Calu3 (cell line): ENCODE measurements at places on chromosomes 6 and 20.

DNA sequence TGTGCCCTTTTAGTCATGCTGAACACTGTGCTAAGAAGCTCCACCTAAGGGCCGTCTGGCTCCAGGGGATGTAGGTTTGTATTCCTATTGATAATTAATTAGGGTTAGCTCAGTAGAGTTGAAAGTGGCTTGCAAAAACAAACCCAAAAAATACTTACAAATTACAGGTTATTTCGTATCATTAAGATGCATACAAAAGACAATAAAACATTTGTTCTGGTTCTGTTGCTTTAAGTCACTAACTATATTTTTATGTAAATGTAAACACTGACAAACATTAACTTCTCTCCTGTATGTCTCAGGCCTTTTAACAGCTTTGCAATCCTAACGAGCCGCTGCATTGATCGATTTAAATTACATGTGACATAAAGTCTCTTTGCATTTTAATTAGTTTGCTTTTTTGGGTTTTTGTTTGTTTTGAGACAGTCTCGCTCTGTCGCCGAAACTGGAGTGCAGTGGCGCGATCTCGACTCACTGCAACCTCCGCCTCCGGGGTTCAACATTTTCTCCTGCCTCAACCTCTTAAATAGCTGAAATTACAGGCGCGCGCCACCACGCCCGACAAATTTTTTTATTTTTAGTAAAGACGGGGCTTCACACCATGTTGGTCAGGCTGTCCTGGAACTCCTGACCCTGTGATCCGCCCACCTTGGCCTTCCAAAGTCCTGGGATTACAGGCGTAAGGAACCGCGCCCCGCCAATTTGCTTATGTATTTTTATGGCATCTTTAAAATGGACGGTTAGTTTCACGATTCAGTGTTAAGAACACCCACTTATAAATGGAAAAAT is 110.9 kb downstream of the HFE start:
- DNase-seq, result no peak
- peak overlapping the region; percentile 95 for H3K27ac ChIP-seq
- H3K4me3 ChIP-seq, result peak overlapping the region; percentile 90

DNA sequence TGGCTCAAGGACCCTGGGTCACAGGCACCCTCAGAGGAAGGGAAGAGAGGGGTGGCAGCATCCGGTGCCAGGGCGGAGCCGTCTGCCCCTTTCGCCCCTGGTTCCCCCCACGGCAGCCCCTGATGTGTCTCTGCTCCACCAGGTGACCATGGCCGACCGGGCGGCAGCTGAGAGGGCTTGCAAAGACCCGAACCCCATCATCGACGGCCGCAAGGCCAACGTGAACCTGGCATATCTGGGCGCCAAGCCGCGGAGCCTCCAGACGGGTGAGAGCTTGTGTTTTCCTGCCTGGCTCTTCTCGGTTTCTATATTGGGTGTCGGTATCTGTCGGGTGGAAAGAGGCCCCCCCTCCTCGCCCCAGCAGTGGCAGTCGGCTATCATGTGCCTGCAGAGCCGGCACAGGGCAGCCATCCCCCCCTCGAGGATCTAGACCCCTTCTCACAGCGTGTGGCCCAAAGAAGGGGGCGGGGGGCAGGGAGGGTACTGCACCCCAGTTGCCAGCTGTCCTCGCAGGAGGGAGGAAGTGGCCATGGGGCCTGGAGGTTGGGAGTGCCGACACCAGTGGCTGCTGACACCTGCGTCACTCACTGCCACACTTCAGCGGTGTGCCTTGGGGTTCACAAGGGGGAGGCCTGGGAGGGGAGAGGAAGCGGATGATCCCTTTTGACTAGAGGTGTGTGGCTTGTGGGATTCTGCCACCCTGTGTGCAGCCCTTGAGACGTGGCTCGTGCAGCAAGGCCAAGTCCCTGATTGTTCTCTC is 1.5 kb downstream of the RBM38 start:
- peak overlapping the region; percentile 67 for H3K4me3 ChIP-seq
- no peaks in the 10 kb centered on the region for H3K27me3 ChIP-seq
- H3K36me3 ChIP-seq, result peaks cover 55% of the 10 kb centered on the region
- no peaks in the 10 kb centered on the region for H3K4me1 ChIP-seq

DNA sequence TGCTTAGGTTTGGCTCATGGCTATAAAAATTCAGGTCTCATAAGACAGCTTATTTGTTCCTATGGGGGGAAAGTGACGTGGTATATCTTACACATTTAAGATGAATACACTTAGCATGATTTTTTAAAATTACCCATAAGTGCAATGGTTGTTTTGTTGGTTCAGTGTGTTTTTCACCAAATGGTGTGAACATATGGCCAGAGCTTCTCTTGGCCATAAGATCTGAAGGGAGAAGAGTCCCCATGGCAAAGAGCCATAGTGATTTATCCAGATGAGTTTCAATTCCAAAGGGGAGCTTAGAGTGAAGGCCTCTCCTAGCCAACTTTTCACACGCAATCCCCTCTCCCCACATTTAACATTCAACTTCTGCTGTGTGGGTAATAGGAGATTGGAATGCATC is 107.6 kb downstream of the TMEM242 start:
- H3K27me3 ChIP-seq, result no peaks in the 10 kb centered on the region
- no peak overlapping the region for H3K27ac ChIP-seq
- no peaks in the 10 kb centered on the region for H3K36me3 ChIP-seq
- no peaks in the 10 kb centered on the region for H3K4me1 ChIP-seq

- H3K27ac ChIP-seq, result no peak overlapping the region
- no peak for DNase-seq
- no peak overlapping the region for H3K4me3 ChIP-seq
- no peaks in the 10 kb centered on the region for H3K36me3 ChIP-seq
Observed at GRCh38 chr6:8041913-8042583, 22.1 kb downstream of the BLOC1S5 start.

GRCh38 chr6:121399966-121400365 is 35.5 kb upstream of the GJA1 start:
- H3K36me3 ChIP-seq, result no peaks in the 10 kb centered on the region
- no peaks in the 10 kb centered on the region for H3K4me1 ChIP-seq

GRCh38 chr6:135880066-135880972 is 28.8 kb downstream of the PDE7B start:
- H3K36me3 ChIP-seq, result no peaks in the 10 kb centered on the region
- no peak overlapping the region for H3K27ac ChIP-seq
- H3K4me3 ChIP-seq, result no peak overlapping the region
- no peaks in the 10 kb centered on the region for H3K27me3 ChIP-seq
- DNase-seq, result no peak
- H3K4me1 ChIP-seq, result peaks cover 8% of the 10 kb centered on the region

- no peaks in the 10 kb centered on the region for H3K36me3 ChIP-seq
- DNase-seq, result peak; percentile 45
- H3K27ac ChIP-seq, result peak overlapping the region; percentile 4
- H3K27me3 ChIP-seq, result no peaks in the 10 kb centered on the region
Observed at GRCh38 chr6:19811397-19812079, 25.6 kb upstream of the ID4 start.

GRCh38 chr6:63926258-63926780 is 290.7 kb downstream of the PHF3 start:
- no peaks in the 10 kb centered on the region for H3K36me3 ChIP-seq
- no peak overlapping the region for H3K27ac ChIP-seq
- no peaks in the 10 kb centered on the region for H3K4me1 ChIP-seq
- no peak for DNase-seq

DNA sequence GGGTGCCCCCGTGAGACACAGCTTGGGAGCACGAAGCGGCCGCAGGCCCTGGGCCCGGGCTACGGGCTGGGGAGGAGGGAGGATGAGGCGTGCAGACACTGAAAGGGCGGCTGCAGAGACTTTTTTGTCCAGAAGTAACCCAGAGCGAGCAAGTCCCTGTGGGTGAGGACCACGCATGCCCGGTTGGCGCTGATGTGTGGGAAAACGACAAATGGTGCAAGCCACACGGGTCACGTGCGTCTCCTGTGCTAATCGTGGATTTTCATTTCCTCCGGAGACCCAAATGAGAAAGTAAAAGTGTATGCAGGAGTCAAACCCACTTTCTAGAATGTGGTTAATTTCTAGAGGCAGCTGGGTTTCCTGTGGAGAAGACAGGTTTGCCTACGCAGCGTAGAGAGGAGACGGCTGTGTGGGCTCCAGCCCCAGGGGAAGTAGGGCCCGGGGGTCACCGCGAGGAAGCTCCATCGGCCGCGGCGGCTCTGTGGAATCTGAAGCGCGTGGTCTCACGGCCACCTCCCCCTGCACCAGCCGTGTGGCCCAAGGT is 19.0 kb downstream of the DLL1 start:
- no peaks in the 10 kb centered on the region for H3K4me1 ChIP-seq
- no peaks in the 10 kb centered on the region for H3K36me3 ChIP-seq
- DNase-seq, result no peak
- H3K27me3 ChIP-seq, result peaks cover 51% of the 10 kb centered on the region
- H3K4me3 ChIP-seq, result no peak overlapping the region

DNA sequence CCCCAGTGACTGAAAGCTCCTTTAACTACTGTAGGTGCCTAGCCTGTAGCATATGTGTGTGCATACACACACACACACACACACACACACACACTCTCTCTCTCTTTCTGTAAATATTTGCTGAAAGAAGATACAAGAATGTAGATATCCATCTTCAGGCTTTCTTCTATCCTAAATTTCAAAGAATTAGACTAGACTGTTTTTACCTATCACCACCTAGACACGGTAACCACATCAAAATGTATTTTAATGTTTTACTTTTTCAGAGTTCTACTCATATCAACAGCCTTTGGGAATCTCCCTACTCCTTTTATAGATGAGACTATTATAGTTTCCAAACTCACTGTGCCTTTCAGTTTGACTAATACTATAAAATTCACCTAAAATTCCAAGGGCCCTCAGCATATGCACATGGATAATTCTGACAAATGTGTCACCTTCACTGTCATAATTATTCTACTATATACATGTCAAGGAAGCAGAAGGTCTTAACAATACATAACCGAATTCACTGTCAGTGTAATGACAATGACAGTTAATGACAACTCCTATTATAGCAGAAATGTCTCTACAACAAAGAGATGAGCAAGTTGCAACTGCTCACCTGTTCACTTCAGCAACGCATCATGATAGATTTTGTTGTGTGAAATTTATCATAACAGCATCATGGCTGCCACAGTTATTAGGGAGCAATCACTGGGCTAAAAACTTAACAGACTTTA is 236.5 kb downstream of the GMPR start:
- H3K4me1 ChIP-seq, result no peaks in the 10 kb centered on the region
- no peak overlapping the region for H3K4me3 ChIP-seq
- H3K27ac ChIP-seq, result no peak overlapping the region
- H3K36me3 ChIP-seq, result no peaks in the 10 kb centered on the region
- no peak for DNase-seq

DNA sequence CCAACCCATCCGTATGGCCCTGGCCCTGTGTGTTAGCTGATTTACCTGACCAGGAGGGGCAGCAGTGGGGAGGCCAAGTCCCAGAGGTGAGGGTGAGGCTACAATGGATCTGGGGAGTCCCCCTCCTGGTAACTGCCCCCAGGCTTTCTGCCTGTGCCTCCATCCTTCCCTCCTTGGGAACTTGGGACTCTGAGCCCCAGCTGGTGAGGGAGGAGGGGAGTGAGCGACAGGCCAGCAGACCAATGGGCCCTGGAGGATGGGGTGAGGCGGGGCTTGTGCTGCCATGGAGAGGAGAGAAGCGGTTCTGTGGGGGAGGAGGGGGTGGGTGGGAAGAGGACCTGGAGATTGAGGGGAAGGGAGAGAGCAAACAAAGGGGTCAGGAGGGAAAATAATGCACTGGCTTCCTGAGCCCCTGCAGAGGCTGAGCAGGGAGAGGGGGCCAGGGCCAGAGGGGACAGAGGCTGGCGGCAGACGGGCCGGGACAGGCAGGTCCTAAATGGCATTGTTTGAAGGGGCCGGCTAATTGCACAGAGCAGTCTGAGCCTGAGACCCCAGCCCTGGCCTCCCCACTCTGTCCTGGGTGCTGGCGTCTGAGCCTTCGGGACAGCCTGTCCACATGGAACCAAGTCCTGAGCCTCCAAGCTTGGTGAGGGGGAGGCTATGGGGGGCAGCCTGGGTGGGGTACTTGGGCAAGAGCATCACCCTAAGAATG is 17.5 kb downstream of the DNMT3B start:
- no peak overlapping the region for H3K27ac ChIP-seq
- no peak overlapping the region for H3K4me3 ChIP-seq
- DNase-seq, result no peak
- no peaks in the 10 kb centered on the region for H3K36me3 ChIP-seq
